NCI-H69 (cell line): ENCODE measurements at places on chromosomes 12 and 14.

- no peak for DNase-seq
These were observed 376.4 kb downstream of the SNAPC1 start for GRCh38 chr14:62138593-62138992.

GRCh38 chr14:87386524-87386923 lies 606.5 kb downstream of the GALC start:
- DNase-seq: peak; percentile 14

GRCh38 chr12:42382013-42382696 lies 56.2 kb downstream of the PPHLN1 start:
- no peak for DNase-seq

- no peak for DNase-seq
These were observed 67.9 kb downstream of the DPF3 start for GRCh38 chr14:72826039-72826438.

- peak; percentile 14 for DNase-seq
These were observed 13.7 kb upstream of the OR6J1 start for GRCh38 chr14:22657861-22658260.
